Stimulated activated CD4-positive, alpha-beta T cell treated with anti-CD3 and anti-CD28 coated beads, Interleukin-1b, Interleukin-23, amount 100 ng/mL, for 48 hours (primary cell): ENCODE measurements at places on chromosomes 16 and 17.

- peak; percentile 35 for DNase-seq
Measured at GRCh38 chr16:75065149-75065505, 51.5 kb downstream of the LDHD start.

- peak; percentile 40 for DNase-seq
Measured at GRCh38 chr17:63696381-63696961, 3.5 kb downstream of the LIMD2 start.

DNA sequence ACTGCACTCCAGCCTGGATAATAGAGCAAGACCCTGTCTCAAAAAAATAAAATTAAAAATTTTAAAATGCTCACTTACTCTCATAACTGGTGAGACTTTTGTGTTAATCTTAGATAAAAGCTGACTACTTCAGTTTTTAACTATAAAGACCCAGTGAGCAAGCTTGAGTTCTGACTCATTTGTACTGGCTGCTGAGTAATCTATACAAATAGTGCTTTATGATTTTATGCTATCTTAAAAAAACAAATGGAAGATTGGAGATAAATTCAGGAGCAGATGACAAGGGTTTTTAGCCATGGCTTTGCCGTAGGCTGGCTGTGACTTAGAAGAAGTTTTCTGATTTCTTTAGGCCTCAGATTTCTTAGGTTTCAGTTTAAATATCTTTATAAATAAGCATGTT lies 30.5 kb downstream of the SNTB2 start:
- DNase-seq, result no peak

DNA sequence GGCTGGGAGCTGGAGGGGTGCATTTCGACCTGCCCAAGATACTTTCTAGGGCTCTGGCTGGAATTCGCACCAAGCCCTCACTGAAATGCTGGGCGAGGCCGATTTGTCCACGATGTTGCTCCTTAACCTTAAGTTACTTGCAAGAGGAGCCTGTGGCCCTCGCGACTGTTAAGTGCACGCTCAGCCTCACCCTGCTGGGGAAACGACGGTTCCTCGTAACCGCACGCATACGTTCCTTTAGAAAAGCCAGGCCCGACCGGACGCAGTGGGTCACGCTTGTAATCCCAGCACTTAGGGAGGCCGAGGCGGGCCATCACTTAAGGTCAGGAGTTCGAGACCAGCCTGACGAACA lies 607 bp upstream of the NCOR1 start:
- DNase-seq, result peak; percentile 43

- no peak for DNase-seq
Measured at GRCh38 chr16:20347666-20348364, 4.7 kb downstream of the UMOD start.

DNA sequence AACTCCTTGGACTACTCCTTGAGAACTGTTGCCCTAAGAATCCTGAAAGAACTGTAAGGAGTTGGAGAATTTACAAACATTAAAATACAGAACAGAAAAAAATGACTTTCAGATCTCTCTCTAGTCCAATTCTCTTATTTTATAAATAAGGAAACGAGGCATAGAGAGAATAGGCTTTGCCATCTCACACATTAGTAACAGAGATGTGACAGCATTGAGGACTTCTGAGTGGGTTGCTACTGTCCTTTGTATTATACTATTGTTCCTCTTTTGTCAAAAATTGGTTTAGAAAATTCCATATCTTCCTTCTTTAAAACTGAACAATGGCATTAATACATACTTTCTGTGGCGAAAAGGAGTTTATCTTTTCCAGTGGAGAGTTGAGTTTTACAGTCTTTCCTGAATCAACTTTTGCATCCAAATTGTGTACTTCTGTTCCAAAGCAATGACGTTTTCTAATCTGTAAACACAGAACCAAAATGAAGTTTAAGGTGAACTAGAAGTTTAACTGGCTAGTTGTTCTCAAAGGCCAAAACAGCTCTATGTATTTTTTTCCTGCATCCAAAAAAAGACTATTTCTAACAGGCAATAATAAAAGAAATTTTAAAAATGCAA lies 16.5 kb downstream of the BRIP1 start:
- DNase-seq, result no peak

GRCh38 chr16:19524356-19524615 lies 544 bp downstream of the CCP110 start:
- DNase-seq, result no peak

- DNase-seq, result no peak
Measured at GRCh38 chr16:88939245-88939971, 37.6 kb downstream of the CBFA2T3 start.
